ENCODE measurements at places on chromosomes 4 and X. TPM values are rescaled to one million over a fixed set of nuclear protein-coding genes. Genes with fewer than 3 reads are reported as not detected.

SHROOM3 gene
- 18.0 TPM for total RNA-seq

RIBC1 gene
- total RNA-seq = 1.6 TPM

NKX6-1 gene
- 0.18 TPM for total RNA-seq

ADAMTS3 gene
- total RNA-seq = 5.0 TPM

C1QTNF7 gene
- 0.18 TPM for total RNA-seq

FAM241A gene
- 0.90 TPM for total RNA-seq

TASL gene
- total RNA-seq = not detected

CT45A6 gene
- not detected for total RNA-seq

PNMA5 gene
- total RNA-seq = not detected

TLR6 gene
- 5.0 TPM for total RNA-seq

HPF1 gene
- total RNA-seq = 26.5 TPM

- DNase-seq = no peak
Measured at GRCh38 chr4:4871242-4871572, 11.7 kb downstream of the MSX1 start.

GRCh38 chr4:20809812-20810211 is 109.6 kb downstream of the PACRGL start:
- no peak for DNase-seq

- DNase-seq = peak; percentile 15
Measured at GRCh38 chrX:39855748-39856129, 242.0 kb downstream of the BCOR start.

- DNase-seq = no peak
Measured at GRCh38 chr4:143451186-143451585, 62.3 kb upstream of the SMARCA5 start.

DNA sequence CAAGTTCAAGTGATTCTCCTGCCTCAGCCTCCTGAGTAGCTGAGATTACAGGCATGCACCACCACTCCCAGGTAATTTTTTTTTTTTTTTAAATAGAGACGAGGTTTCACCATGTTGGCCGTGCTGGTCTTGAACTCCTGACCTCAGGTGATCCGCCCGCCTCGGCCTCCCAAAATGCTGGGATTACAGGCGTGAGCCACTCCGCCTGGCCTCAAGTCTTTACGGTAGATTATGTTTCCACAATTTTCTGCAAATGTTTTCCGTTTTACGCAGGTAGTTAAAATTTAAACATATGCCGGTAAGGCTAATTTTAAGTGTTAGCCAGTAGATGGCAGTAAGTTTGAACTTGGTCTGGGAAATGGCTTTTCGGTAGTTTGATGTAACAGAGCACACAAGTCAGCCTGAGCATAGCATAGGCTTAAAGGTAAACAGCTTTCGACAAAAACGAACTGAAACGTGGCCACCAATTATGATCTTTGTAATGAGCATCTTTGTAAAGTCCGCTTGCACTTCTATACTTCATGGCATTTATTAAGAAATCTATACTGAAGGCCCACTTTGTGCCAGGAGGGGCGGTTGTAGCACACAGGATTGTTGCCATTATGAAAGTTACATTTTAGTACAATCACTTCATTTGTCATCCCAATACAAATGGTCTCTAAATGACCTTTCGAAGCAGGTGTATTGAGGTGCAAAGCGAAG is 31.1 kb downstream of the CCKAR start:
- DNase-seq = peak; percentile 83

DNA sequence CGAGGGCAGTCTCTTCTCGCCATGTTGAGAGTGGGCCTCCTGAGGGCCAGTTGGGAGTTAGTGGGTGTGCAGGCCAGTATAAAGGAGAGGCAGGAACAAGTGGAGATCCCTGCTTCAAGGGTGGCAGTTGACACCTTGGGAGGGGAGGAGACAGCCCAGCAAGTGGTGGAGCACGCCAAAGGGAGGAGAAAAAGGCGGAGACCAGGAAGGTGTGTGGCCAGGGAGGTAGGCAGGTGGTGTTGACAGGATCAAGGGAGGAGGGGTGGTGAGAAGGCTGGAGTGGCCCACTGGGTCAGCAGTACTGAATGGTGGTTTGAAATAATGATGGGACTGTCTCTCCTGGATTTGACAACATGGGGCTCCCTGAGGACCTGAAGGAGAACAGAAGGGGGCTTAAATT is 32.6 kb downstream of the ZNF185 start:
- no peak for DNase-seq

DNA sequence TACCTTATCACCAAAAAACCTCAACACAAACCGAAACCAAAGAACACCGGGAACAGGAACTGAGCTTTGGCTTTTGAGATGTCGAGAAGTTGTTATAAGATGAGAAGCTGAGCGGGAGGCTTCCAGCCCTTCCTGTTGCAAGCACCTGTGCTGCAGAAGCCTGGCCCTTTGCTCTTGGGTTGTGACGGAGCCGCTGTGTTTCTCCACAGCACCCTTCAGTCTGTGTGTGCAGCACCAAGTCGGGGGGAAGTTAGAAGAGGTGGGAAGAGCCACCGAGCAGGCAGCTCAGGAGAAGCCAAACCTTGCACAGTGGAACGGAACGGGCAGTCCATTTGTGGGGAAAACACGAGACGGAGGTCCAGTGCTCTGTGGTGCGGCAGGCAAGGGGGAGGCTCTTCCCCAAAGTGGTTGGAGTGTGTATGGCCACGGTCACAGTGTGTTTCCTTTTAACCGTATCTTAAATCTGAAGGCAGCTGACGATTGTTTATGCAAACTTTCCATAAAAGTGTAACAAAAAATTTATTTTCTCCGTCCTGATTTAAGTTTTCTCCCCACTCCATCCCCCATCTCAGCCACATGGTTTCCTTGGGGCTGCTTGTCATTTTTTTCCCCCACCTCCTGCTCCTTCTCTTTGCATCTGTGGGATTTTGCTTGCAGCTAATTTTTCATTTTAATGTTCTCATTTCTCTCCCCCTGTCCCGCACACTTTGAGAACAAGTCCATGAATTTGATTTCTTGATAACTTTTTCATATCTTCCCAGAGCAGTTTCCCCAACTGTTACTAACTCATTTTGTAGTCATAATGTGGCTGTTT is 123.7 kb downstream of the STOX2 start:
- DNase-seq = no peak

- no peak for DNase-seq
Measured at GRCh38 chr4:61375301-61375700, 175.2 kb downstream of the ADGRL3 start.

DNA sequence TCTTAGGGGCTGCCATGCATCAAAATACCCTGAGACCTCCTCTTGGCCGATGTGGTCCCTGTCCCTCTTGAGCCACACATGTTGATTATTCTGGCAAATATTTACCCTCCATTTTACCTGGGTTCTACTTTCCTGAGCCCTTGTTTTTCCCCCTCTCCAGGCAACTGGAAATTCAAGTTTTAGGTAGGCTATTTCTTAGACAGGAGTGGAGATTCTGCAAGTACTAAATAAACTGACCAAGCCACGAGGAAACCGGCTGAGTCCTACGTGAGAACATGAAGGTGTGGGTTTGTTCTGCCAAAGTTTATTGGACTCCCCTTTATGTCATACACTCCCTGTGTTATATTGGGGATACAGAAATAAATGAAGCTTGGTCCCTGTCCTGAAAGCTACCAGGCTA is 88.1 kb downstream of the RTL5 start:
- DNase-seq = no peak

DNA sequence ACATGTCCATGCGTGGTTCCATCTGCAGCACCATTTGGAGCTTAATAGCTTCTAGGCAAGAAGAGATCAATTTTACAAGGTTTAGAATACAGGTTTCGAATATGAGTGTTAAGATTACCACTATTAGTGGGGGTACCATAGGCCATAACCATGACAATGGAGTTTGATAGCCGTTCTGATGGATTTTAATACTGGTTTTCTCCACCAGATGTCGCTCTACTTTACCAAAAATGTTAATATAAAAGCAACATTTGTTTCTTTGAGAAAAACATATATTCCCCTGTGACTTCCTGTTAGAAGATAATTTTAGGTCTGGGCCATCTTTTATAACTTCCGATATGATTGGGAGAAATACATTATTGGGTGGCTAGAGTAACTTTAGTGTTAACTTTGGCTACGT is 499.7 kb upstream of the POU3F4 start:
- DNase-seq = no peak

- no peak for DNase-seq
Measured at GRCh38 chrX:154022108-154022507, 2.4 kb upstream of the IRAK1 start.

GRCh38 chrX:17206584-17206983 is 168.4 kb upstream of the NHS start:
- DNase-seq = no peak

DNA sequence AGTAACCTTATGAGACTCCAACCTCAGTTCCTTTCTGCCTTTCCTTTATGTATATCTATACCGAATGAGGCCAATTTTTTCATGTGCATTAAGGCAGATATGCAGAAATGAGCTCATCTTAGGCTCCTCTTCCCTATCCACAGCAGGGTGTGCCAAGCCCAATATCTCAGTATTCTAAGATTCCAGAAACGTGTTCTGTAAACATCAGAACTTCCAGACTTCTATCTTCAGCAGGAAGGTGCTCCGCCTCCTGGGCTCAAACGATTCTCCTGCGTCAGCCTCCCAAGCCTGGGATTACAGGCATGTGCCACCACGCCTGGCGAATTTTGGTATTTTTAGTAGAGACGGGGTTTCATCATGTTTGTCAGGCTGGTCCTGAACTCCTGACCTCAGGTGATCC is 31.0 kb upstream of the CCNG2 start:
- DNase-seq = no peak

GRCh38 chr4:1379801-1380331 is 26.4 kb downstream of the NKX1-1 start:
- DNase-seq = no peak

- DNase-seq = no peak
Measured at GRCh38 chrX:74925225-74926088, at the start of gene NEXMIF. Gene NEXMIF, minus strand, starts transcription at chrX:74925452.

GRCh38 chrX:45818913-45819312 is 618.2 kb upstream of the DIPK2B start:
- DNase-seq = no peak

DNA sequence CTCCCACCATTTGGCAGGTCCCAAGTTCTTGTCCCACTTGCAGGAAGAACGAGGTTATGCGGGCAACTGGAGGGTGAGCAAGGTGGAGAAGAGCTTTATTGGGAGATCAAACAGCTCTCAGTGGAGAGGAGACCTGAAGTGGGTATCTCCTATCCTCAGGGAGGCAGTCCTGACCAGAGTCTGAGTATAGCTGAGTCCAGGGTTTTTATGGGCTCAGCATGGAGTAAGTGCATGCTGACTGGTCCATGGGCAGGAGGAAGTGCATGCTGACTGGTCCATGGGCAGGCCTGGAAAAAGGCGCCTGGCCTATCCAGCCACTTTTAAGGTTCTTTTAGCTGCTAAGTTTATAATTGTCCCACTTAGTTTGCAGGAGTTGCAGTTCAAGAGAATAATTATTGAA is 7.4 kb upstream of the HNRNPD start:
- DNase-seq = no peak

GRCh38 chrX:101658661-101659491 is 774 bp downstream of the ARMCX2 start:
- peak; percentile 36 for DNase-seq

GRCh38 chrX:18537524-18537923 is 112.1 kb downstream of the CDKL5 start:
- DNase-seq = no peak
